NCI-H187 (cell line): ENCODE measurements at places on chromosomes 5 and 9.

- DNase-seq = no peak
These were observed 44.8 kb upstream of the EQTN start for GRCh38 chr9:27341545-27342294.

- no peak for DNase-seq
These were observed 79.4 kb downstream of the GAS1 start for GRCh38 chr9:86867804-86868313.

GRCh38 chr5:141172381-141173204 is at the start of gene PCDHB7:
PCDHB7 (plus strand) TSS chr5:141172644; CDS start chr5:141172836, 192 bp downstream.
- no peak for DNase-seq

DNA sequence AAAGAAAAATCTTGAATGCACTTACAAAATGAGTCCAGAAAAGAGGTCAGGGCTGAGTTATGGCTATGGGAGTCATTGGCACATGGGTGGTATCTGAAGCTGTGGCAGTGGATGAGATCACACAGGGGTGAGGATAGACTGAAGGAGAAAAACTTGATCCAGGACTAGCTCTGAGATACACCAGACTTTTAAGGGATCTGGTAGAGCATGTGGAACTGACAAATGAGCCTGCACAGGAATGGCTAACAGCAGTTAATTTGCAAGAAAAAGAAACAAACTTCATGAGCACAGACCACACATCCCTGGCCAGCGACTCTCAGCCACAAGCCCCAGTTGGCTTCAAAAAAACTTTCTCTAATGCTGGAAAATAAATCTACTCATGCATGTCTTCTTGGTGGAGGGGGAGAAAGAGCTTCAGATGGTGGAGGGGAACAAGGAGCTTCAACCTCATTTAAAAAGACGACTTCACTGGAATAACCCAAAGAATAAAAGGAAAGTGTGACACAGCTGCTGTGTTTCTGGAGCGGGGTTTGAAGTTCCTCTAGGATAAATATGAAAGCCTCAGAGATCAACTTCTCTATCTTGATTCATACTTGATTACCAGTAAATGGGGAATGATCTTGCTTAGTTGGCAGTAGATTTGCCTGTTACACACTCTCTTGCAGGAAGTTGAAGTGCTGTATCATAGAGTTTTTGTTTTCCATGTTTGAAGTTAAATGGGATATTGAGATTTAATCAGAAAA is 33.6 kb downstream of the TNFAIP8 start:
- DNase-seq = no peak

- DNase-seq = no peak
These were observed 47.9 kb upstream of the HSPA9 start for GRCh38 chr5:138623053-138623452.

GRCh38 chr5:42691413-42691937 is 65.1 kb upstream of the CCDC152 start:
- no peak for DNase-seq

DNA sequence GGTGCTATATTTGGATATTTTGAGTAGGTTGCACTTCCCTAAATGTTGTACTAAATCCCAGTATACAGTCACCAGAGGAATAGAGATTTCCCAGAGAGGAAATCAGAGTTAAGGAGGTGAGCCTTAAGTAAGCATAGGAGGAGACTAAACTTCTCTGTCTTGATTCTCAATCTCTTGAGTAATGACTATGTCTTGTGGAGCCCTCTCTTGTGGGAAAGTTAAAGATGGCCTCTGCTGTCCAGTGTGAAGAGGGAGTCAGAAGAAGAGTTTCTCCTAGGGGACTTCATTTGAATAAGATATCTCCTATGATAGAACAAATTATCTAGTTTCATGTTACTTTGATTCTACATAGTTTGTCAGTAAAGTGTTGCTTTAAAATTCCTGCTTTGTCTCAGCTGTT is 502.5 kb downstream of the PDE4D start:
- DNase-seq = no peak

DNA sequence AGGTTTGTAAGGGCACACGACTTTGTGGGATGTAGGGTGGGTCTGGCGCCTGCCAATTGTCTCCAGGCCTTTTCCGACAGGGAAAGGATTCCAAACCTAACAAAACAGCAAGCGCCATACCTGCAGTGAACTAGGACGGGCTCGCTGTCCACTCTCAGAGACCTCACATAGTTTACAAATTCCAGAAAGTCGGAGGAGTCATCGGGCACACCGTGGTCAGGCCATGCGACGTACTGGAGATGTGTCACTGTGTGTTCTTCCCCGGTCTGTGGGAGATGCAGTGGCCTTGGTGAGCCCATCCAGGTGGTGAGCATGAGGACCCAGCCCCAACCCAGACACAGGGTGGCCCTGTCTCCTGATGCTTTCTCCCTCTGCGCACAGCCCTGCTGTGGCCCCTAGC is 61.3 kb upstream of the EPB41L4B start:
- no peak for DNase-seq

GRCh38 chr9:132008184-132008803 is 71.4 kb downstream of the MED27 start:
- no peak for DNase-seq

- DNase-seq = no peak
These were observed 64.1 kb upstream of the GOLM1 start for GRCh38 chr9:86163503-86163902.

GRCh38 chr9:70998962-70999361 is 122.5 kb downstream of the TRPM3 start:
- DNase-seq = no peak

DNA sequence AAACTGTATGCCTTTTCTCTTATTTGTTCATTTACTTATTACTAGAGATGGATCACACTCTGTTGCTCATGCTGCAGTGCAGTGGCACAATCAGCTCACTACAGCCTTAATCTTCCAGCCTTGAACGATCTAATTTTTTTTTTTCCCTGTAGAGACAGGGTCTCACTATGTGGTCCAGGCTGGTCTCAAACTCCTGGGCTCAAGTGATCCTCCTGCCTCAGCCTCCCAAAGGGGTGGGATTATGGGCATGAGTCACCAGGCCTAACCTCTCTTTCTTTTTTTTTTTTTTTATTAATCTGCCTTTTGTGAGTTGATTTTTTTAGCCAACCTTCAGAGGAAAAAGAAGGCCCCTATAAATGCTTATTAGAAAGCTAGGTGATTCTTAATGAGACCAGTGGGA is 303.0 kb downstream of the FBXL17 start:
- no peak for DNase-seq

- no peak for DNase-seq
These were observed 17.6 kb downstream of the FLT4 start for GRCh38 chr5:180631549-180632383.

DNA sequence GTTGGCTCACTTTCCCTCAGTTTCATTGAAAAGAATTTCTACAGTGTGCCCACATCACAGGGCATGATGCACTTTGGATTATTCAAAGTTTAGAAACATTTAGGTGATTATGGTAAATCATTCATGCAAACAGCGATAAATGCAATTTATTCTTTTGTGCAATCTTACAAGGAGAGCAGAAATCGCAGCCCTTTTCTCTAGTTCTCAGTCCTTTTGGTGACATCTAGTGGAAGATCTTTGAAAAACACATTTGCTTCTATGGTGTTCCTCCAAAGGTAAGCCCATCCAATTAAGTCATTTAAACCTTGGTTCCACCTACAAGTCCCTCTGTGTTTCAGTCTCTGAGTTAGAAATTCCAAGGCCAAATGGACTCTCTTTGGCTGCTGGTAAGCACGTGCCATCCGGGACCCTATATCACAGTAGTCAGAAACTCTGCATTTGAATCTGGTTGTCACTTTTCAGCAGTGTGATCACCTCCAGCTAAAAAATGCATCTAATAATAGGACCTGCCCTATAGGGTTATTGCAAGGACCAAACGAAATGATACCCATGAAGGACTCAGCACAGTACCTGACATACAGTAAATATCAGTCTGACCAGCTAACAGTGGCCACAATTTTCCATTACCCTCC is 66.4 kb downstream of the MACROH2A1 start:
- DNase-seq = no peak

GRCh38 chr9:15220658-15221318 is 86.2 kb downstream of the TTC39B start:
- no peak for DNase-seq

- no peak for DNase-seq
These were observed at the start of gene PTCH1 for GRCh38 chr9:95516734-95517558. PTCH1 (minus strand) TSS chr9:95516971.

DNA sequence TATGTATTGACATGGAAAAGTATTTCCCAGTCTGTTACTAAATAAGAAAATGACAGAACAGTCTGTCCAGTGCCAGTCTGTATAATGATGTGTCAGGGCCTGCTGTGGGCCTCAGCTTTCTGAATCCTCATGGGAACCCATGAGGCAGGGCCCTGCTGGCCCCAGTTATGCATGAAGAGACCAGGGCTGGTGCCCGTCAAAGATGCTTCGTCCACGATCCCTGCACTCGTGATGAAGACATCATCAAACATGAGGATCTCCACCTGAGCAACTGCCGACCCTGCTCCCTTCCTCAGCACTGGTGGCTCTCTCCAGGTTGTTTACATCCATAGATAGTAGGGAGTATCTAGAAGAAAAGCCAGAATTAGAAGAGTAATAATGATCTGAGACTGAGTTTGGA is 52.5 kb downstream of the ICE1 start:
- DNase-seq = no peak

GRCh38 chr9:2655411-2655901 is 33.9 kb downstream of the VLDLR start:
- no peak for DNase-seq

- no peak for DNase-seq
These were observed 587 bp downstream of the C5orf47 start for GRCh38 chr5:173989432-173990082.

- DNase-seq = no peak
These were observed 471.2 kb downstream of the TAF11L14 start for GRCh38 chr5:18105449-18105848.

GRCh38 chr9:80066931-80067330 is 495.2 kb downstream of the TLE4 start:
- no peak for DNase-seq

DNA sequence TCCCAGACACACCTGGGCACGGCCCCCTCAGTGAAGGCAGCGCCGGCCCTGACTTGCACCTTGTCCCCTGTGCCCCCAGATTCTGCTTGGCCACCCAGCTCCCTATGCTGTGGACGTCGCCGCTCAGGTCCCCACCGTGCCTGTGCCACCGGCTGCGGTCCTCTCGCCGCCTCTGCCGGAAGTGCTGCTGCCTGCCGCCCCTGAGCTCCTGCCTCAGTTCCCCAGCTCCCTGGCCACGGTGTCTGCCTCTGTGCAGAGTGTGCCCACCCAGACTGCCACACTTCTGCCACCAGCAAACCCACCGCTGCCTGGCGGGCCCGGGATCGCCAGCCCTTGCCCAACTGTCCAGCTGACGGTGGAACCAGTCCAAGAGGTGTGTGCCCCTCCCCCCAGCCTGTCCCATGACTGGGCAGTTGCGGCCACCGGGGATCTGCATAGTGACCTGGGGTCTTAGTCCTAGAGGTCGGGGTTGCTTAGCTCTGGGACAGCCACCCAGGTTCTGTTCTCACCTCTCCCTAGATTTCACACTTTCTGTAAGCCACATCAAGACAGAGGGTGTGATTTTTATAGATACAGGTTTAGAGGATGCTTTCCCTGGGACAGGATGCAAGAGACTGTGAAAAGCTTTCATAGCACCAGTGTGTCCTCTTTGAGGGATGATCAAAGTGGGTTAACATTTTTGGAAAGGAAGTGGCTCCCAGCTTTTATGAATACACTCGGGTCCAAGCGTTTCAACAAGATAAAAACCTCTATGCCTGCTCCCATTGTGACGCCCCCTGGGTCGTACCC is 78.0 kb downstream of the WNK2 start:
- DNase-seq = no peak

- DNase-seq = peak; percentile 18
These were observed 71.5 kb downstream of the ABCA1 start for GRCh38 chr9:104856413-104856941.
